CD4-positive, CD25-positive, alpha-beta regulatory T cell (primary cell): ENCODE measurements at places on chromosomes 13 and 19. TPM values are rescaled to one million over a fixed set of nuclear protein-coding genes. Genes with fewer than 3 reads are reported as not detected.

GRCh38 chr19:38004186-38004520 lies 97.1 kb downstream of the SIPA1L3 start:
- no peak overlapping the region for H3K27ac ChIP-seq
- no peak overlapping the region for H3K4me3 ChIP-seq
- no peaks in the 10 kb centered on the region for H3K36me3 ChIP-seq
- peaks cover 13% of the 10 kb centered on the region for H3K4me1 ChIP-seq
- no peaks in the 10 kb centered on the region for H3K27me3 ChIP-seq

GRCh38 chr19:7337380-7338194 lies 11.2 kb upstream of the ARHGEF18 start:
- peak overlapping the region; percentile 53 for H3K4me3 ChIP-seq
- peaks cover 31% of the 10 kb centered on the region for H3K4me1 ChIP-seq
- H3K27ac ChIP-seq = no peak overlapping the region
- H3K27me3 ChIP-seq = no peaks in the 10 kb centered on the region

DNA sequence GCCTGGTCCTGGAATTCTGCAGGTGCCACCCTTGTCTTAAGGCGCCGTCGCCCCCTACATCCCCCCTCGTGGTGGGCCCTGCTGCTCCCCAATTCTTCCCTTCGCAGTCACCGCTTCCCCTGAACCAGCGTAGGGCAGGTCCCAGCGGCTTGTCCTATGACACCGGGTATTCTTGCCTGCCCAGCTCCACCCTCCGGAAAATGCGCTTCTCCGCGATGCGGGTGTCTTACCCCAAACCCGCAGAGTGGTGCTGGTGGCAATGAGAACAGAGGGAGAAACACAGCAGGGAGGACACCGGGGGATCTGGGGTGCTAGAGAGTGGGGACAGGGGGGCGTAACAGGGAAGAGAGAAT lies 9.0 kb downstream of the ZNF808 start:
- peaks cover 8% of the 10 kb centered on the region for H3K4me1 ChIP-seq
- no peaks in the 10 kb centered on the region for H3K27me3 ChIP-seq
- H3K36me3 ChIP-seq = peaks cover 21% of the 10 kb centered on the region
- peak overlapping the region; percentile 70 for H3K27ac ChIP-seq
- peak overlapping the region; percentile 85 for H3K4me3 ChIP-seq
- DNase-seq = peak; percentile 49

DNA sequence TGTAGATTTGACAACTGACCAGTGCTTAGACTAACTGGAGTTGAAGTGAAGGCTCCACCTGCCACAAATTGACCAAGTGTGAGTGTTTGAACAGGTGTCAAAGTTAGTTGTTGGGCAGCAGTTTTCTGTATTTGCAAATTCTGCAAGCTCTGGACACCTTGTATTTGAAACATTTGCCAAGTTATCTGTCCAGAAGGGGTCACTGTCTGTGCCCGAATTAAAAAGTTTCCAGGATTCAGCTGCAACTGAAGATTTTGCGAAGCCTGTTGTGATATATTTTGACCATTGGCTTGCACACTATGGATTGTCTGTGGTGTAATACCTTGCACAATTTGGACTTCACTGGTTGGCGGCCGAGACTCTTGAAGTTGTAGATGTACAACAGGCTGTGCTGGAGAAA lies 1690.7 kb downstream of the SLITRK5 start:
- no peaks in the 10 kb centered on the region for H3K36me3 ChIP-seq
- no peaks in the 10 kb centered on the region for H3K27me3 ChIP-seq
- no peak overlapping the region for H3K27ac ChIP-seq
- no peak overlapping the region for H3K4me3 ChIP-seq

DNA sequence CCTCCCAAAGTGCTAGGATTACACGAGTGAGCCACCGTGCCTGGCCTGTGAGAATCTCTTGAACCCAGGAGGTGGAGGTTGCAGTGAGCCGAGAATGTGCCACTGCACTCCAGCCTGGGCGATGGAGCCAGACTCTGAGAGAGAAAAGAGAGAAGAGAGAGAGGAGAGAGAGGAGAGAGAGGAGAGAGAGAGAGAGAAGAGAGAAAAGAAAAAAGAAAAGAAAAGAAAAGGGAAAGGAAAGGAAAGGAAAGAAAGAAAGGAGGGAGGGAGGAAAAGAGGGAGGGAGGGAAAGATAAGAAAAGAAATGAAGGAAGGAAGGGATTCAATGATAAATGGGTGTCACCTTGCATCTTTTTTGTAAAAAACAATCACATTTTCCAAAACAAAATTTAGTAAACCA lies 23.0 kb upstream of the PSPC1 start:
- no peaks in the 10 kb centered on the region for H3K4me1 ChIP-seq
- no peaks in the 10 kb centered on the region for H3K27me3 ChIP-seq

DNA sequence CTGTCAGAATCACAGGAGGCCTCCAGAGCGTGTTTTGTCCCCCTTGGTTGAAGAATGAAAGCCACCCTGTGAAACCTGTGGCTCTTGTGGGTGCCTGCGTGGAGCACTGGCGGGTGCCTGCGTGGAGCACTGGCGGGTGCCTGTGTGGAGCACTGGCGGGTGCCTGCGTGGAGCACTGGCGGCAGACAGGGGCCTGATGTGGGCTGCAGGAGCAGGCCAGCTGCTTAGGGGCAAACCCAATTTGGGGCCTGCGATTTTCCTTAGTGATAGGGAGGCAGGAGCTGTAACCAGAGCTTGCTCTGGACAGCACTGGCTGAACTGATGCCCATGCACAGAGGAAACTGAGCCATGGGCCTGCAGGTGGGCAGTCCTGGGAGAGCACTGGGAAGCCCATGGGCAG lies 24.3 kb downstream of the ARHGEF7 start:
- no peaks in the 10 kb centered on the region for H3K4me1 ChIP-seq
- no peak for DNase-seq
- H3K27ac ChIP-seq = no peak overlapping the region
- H3K36me3 ChIP-seq = no peaks in the 10 kb centered on the region

GRCh38 chr13:23651887-23652286 lies 81.7 kb downstream of the TNFRSF19 start:
- no peak for DNase-seq
- H3K27ac ChIP-seq = no peak overlapping the region
- H3K4me3 ChIP-seq = no peak overlapping the region
- peaks cover 3% of the 10 kb centered on the region for H3K4me1 ChIP-seq
- H3K27me3 ChIP-seq = peaks cover 11% of the 10 kb centered on the region
- H3K36me3 ChIP-seq = no peaks in the 10 kb centered on the region

Gene CGB5
- polyA plus RNA-seq = not detected

DNA sequence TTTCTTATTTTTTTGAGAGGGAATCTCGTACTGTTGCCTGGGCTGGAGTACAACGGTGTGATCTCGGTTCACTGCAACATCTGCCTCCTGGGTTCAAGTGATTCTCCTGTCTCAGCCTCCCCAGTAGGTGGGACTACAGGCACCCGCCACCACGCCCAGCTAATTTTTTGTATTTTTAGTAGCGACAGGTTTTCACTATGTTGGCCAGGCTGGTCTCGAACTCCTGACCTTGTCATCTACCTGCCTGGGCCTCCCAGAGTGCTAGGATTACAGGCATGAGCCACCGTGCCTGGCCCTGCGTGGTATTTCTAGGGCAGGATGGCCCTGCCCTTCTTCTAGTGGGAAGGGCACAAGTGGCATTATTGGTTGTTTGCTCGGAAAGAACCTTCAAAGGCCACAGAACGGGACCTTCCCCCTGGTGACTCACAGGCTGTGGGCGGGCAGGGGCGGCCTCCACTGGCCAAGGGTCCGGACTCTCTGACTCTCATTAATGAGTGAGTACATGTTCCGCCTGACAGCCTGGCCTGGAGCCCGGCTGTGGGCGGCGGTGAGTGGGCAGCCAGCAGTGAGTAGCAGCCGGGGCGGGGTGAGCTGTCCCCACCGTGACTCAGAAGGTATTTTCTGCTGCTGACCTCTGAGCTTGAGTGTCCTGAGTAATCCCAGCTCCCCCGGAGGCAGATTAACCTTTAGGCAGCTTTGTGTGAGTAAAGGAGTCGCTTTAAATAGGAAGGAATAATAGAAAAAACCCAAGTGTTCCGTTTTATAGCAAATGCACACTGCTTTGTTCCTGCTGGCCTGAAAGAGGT lies 5.1 kb downstream of the DOT1L start:
- H3K27ac ChIP-seq = peak overlapping the region; percentile 75
- peaks cover 62% of the 10 kb centered on the region for H3K4me1 ChIP-seq
- H3K27me3 ChIP-seq = no peaks in the 10 kb centered on the region
- DNase-seq = peak; percentile 44
- peaks cover 3% of the 10 kb centered on the region for H3K36me3 ChIP-seq

GRCh38 chr13:113759525-113760137 lies 605 bp downstream of the TMEM255B start:
- no peaks in the 10 kb centered on the region for H3K36me3 ChIP-seq
- H3K4me3 ChIP-seq = peak overlapping the region; percentile 71
- peaks cover 17% of the 10 kb centered on the region for H3K4me1 ChIP-seq
- no peak overlapping the region for H3K27ac ChIP-seq

- DNase-seq = no peak
- H3K27me3 ChIP-seq = no peaks in the 10 kb centered on the region
- H3K4me1 ChIP-seq = peaks cover 28% of the 10 kb centered on the region
- H3K36me3 ChIP-seq = peaks cover 9% of the 10 kb centered on the region
- H3K27ac ChIP-seq = peak overlapping the region; percentile 99
- peak overlapping the region; percentile 99 for H3K4me3 ChIP-seq
These were observed 694 bp downstream of the CLN5 start for GRCh38 chr13:76992548-76993001.

DNA sequence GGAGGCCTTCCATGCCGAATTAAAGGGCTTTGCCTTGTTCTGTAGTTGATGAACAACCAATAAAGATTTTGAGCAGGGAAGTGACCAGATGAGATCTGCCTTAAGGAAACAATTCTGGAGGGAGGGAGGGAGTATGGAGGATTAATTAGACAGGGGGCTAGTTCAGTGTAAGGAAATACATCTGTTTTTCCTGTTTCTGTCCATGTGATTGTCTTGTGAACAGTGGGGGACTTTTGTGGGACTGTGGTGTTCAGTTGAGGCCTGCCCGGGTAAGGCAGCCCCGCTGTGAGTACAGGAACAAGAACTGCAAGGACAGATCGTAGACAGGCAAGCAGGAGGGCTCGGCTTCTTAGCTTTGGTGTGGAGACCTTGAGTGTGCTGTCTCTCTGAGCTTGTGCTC lies 59.0 kb downstream of the DGKH start:
- H3K36me3 ChIP-seq = no peaks in the 10 kb centered on the region
- H3K4me1 ChIP-seq = no peaks in the 10 kb centered on the region
- H3K27ac ChIP-seq = no peak overlapping the region
- no peaks in the 10 kb centered on the region for H3K27me3 ChIP-seq
- no peak overlapping the region for H3K4me3 ChIP-seq
